Activated CD4-positive, alpha-beta memory T cell treated with anti-CD3 and anti-CD28 coated beads, Interleukin-2, amount 10 ng/mL, durations not matched to agents 7 days and 5 days (primary cell): ENCODE measurements at places on chromosomes 5 and 9.

DNA sequence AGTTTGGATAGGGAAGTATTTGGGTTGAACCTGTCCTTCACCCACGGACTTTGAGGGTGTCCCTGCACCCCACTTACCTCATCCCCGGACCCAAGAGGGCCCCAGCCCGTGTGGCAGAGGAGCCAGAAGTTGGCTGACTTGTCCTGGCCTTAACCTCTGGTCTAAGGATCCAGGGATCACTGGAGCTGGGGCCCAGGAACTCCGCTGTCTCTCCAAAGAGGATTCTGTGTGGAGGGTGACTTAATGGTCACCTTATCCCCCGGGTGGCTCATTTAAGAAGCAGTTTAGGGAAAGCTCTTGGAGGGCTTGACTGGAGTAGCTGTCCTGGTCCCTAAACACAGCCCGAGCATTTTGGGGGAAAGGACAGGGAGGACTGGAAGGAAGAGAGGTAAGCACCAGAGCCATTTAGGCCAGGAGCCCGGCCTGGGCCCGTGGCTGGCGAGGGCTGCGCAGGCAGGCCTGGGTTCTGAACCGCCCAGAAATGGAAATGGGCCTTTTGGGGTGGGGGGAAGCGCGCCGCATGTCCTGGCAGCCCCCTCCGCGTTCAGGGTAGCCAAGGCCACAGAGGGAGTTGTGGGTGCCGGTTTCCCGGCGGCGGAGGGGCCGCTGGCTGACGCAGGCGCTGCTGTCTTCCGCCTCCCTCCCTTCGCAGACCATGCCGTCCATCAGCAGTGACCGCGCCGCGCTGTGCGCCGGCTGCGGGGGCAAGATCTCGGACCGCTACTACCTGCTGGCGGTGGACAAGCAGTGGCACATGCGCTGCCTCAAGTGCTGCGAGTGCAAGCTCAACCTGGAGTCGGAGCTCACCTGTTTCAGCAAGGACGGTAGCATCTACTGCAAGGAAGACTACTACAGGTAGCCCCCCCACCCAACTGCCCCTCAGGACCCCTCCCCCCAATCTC lies 2.0 kb downstream of the LHX2 start:
- no peak for DNase-seq

DNA sequence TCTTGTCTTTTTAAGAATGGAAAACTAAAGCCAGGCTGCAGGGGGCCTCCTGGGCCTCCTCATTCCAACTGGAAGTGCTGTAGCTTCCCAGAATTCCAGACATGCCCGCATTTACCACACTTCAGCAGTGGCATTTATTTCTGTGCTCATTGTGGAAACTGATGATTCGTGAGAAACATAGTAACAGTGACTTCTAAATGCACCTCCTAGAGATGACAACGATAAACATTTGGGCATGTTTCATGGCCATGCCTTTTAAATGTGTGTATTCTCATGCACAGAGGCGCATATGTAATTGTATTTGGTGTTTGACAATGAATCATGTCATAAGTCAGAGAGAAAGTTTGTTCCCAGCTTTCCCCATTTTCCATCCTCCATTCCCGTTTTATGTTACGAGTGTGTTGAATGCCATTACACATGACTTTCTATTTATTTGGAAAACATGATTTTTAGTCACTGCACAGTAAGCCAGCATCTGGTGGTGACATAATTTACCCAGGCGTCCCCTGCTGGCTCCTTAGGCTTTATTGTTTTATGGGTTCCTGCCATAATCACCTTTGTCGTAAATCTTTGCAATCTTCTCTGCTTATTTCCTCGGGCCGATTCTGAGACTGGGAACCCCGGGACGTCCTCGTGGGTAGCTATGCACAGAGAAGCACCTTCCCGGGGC lies 68.8 kb upstream of the FCN2 start:
- DNase-seq, result no peak

DNA sequence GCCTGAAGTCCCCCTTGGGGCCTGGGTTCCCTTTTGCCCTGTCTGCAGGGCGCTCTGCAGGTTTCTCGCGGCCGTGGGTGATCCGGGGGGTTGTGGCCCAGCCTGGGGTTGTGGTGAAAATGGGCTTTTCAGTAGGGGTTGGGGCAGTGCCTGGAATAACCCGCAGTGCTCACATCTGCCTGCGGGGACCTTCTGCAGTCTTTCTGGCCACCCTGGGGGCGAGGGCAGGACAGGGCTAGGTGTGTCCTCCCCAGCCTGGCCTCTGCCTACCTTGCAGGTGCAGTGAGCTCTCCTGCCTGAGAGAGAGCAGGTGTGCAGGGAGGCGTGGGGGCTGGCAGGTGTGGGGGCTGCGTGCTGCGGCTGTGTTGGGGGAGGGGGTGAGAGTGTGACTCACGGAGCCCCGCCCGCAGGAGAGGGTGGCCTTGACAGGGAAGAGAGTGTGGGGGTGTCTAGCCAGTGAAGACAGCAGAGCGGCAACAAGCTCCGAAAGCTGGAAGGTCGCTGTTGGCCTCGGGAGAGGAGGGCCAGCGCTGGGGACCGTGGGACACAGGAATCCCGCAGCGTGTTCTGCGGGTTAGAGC lies 131.4 kb downstream of the MRPL36 start:
- DNase-seq, result no peak

- DNase-seq, result no peak
These were observed 2.8 kb upstream of the WWC1 start for GRCh38 chr5:168288349-168289245.

DNA sequence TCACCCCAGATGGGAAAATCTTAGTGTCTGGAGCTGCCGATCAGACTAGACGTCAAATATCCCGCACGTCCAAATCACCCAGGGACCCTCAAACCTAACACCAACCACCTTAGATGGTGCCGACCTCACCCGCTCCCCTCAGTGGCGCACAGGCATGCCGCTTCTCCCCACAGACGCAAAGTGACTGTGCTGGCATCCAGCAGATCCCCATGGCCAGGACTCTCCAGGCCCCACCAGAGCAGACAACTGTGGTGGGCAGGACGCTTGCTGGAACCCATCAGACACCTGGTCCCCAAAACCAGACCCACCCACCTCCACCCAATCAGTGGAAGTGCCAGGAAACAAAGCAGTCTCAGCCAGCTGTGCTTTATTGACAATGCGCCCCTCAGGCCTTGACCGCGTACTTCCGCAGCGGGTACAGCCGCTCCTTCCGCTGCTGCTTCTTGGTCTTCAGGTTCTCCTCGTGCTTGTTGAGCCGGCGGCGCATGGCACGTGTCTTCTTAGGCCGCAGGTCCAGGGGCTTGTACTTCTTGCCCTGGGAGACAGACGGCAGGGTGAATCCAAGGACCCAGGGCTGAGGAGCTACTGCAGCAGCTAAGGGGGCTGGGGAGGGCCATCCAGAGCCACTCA lies 4.1 kb downstream of the RPL35 start:
- DNase-seq, result no peak

GRCh38 chr5:81609810-81610375 lies 141.0 kb downstream of the SSBP2 start:
- DNase-seq, result no peak
